ENCODE measurements at places on chromosomes 4 and X. TPM values are rescaled to one million over a fixed set of nuclear protein-coding genes. Genes with fewer than 3 reads are reported as not detected.

The NUDT11 gene
- 9.0 TPM for total RNA-seq

The P2RY10 gene
- not detected for total RNA-seq

The CSN1S1 gene
- not detected for total RNA-seq

The BBS12 gene
- total RNA-seq, result 2.8 TPM

The SMIM10L2A gene
- total RNA-seq, result 0.53 TPM

The SLC16A2 gene
- total RNA-seq, result 1.5 TPM

The PHOX2B gene
- total RNA-seq, result not detected

The GPAT3 gene
- 24.8 TPM for total RNA-seq

The MTTP gene
- total RNA-seq, result not detected

The SHROOM3 gene
- 10.2 TPM for total RNA-seq

The SRPK3 gene
- not detected for total RNA-seq

The NPY2R gene
- total RNA-seq, result not detected

The MAGEB3 gene
- total RNA-seq, result not detected

The ETDA gene
- total RNA-seq, result not detected

The MAP3K15 gene
- 0.13 TPM for total RNA-seq

The LGI2 gene
- under 0.01 TPM for total RNA-seq

The CPE gene
- total RNA-seq, result 2.1 TPM

The RPL39 gene
- total RNA-seq, result 2,039 TPM

The UGDH gene
- total RNA-seq, result 124 TPM

The GPRIN3 gene
- total RNA-seq, result 2.7 TPM

The CTSO gene
- total RNA-seq, result 6.9 TPM

The PNMA6F gene
- total RNA-seq, result not detected

The AR gene
- 6.6 TPM for total RNA-seq

The MAGEA12 gene
- not detected for total RNA-seq

The NLGN3 gene
- 0.13 TPM for total RNA-seq

The PNCK gene
- not detected for total RNA-seq

The PCDH10 gene
- total RNA-seq, result 71.9 TPM

The MAGEA2B gene
- total RNA-seq, result not detected

The ATP2B3 gene
- not detected for total RNA-seq

The SPANXB1 gene
- total RNA-seq, result not detected

The GAB1 gene
- 41.1 TPM for total RNA-seq

The GAGE12H gene
- total RNA-seq, result not detected

The RNF150 gene
- total RNA-seq, result 0.22 TPM

The PPEF2 gene
- total RNA-seq, result not detected

The TRIML2 gene
- total RNA-seq, result not detected

The FAM9C gene
- 0.50 TPM for total RNA-seq

The BMX gene
- 157 TPM for total RNA-seq

The PRDM8 gene
- total RNA-seq, result 0.66 TPM

The MAGEA2 gene
- total RNA-seq, result not detected

The NSUN7 gene
- total RNA-seq, result under 0.01 TPM

The ANAPC4 gene
- 51.7 TPM for total RNA-seq

The ABCG2 gene
- total RNA-seq, result 7.0 TPM

The DOK7 gene
- not detected for total RNA-seq

The DTHD1 gene
- not detected for total RNA-seq

Data from thoracic aorta endothelial cell (primary cell).